ENCODE measurements at places on chromosomes 13 and 19. TPM values are rescaled to one million over a fixed set of nuclear protein-coding genes. Genes with fewer than 3 reads are reported as not detected.

DNA sequence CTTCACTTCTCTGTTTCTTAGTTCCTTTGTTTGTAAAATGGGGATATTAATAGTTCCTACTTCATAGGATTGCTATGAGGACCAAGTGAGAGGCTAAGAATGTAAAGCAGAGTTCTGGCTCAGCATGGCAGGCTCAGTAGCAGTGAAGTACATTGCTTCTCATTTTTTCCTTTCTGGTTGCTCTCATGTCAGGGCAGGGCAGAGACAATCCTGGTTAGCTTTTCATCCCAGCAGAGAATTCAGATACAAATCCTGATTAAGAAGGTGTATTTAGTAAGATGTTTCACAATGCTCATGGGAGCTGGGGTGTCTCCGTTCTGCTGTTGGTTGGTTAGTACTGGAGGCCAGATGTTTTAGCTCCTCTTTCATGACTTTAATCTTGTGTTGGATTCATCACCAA lies 42.9 kb downstream of the WASF3 start:
- DNase-seq: peak; percentile 75

- DNase-seq: no peak
Measured at GRCh38 chr13:100434010-100434763, 154.4 kb downstream of the GGACT start.

Gene KLHL1
- total RNA-seq: 0.36 TPM

GRCh38 chr13:64546371-64546770 lies 2683.8 kb downstream of the PCDH9 start:
- no peak for DNase-seq

- DNase-seq: no peak
Measured at GRCh38 chr19:32104153-32104849, 241.1 kb upstream of the ZNF507 start.

- no peak for DNase-seq
Measured at GRCh38 chr13:25827831-25828465, 223.9 kb downstream of the SHISA2 start.

DNA sequence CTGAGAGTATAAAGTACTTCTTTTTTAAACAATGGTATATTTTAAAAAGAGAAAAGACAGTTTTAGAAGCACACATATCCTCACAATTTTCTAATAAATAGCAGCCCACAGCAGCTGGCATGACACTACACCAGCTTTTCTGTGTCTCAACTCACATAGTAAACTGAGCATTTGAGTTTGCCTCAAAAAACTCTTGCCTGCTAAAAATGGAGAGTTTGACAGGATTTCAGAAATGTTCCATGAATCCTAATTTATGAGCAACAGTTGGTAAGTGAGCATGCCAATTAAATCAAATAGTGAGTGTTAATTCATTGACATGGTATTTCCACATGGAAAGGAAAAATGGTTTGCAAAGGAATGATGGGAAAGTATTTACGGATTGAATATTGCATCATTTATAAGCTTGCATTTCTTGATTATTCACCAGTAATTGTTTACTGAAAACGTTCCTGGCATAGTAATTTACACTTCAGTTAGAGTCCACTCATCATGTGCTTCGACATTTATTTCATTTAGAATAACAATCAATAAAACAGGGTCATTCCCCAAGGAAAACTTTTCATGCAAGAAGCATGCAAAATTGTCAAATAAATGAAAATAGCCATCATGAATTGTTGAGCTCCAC lies 323.0 kb downstream of the EFNB2 start:
- no peak for DNase-seq

DNA sequence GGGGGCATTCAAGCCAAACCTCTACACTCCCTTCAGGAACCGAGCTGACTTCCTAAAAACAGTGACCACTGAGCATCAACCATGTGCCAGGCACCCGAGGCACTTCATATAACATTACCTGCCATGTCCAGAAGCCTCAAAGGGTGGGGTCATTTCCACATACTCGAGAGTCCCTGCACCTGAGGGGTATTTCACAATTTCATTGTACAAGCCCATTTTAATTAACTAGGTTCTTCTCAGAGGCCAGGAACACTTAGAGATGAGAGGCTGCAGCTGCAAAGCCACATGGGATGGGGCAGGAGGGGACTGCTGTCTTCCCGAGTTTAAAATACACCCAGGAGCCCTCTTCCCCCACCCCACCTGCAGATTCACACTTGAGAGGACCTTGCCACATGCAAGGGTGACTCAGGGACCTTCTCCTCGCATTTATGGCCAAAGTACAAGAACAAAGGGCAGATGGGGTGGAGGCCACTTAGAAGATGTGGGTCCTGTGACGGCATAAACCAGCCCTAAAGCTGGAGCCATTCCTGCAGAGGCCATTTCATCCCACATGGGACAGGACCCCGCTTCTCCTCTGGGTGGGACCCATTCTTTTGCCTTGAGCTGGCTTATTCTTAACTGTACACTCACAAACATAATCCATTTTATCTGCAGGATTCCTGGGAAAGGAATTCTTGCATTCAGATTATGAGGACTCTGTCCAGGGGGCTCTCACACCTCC lies 43.9 kb downstream of the RAB20 start:
- DNase-seq: peak; percentile 40

Gene NCR1
- not detected for total RNA-seq

DNA sequence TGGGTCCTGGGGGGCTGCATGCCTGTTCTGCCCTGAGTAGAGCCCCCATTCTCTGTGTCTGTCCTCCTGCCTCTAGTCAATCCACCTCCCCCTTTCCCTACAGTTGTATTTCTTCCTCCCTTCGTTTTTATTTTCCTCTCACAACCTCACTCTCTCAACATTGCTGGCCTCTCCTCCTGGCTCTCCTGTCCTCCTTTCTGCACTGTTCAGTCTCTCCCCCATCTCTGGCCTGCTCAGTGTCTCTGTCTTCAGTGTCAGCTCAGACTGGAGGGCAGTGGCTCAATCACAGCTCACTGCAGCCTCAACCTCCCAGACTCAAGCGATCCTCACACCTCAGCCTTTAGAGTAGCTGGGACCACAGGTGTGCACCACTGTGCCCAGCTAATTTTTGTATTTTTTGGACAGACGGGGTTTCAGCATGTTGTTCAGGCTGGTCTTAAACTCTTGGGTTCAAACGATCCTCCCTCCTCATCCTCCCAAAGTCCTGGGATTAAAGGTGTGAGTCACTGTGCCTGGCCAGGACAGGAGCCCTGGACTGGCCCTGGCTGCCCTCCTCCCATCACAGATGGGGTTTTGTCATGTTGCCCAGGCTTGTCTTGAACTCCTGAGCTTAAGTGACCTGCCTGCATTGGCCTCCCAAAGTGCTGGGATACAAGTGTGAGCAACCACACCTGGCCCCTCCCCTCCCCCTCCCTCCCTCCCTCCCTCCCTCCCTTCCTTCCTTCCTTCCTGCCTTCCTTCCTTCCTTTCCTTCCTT lies 32.0 kb upstream of the IGFL1 start:
- no peak for DNase-seq

- DNase-seq: no peak
Measured at GRCh38 chr13:26378116-26378515, 124.2 kb downstream of the CDK8 start.

DNA sequence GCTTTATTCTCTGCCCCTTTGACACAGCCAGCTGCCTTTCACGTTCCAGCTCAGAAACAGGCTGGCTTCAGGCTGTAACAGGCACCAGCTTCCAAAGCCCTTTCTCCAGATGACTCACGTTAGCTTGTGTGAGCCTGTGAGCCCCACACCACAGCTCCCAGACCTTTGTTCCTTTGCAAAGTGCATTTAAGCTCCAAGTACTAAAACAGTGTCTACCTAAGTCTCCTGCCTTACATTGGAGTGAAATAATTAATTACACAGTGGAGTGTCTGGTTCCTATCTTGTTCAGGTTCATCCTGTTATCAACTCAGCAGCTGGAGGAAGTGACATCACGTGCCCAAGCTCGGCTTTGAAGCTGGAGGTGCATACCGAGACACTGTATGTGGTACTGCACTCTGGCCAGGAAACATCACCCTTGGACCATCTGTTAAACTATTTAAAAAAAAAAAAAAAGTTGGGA lies 475.8 kb downstream of the FOXO1 start:
- DNase-seq: peak; percentile 74

GRCh38 chr19:2449019-2449418 lies 7.7 kb downstream of the LMNB2 start:
- no peak for DNase-seq

GRCh38 chr19:55209693-55210472 lies 582 bp upstream of the PTPRH start:
- DNase-seq: no peak

DNA sequence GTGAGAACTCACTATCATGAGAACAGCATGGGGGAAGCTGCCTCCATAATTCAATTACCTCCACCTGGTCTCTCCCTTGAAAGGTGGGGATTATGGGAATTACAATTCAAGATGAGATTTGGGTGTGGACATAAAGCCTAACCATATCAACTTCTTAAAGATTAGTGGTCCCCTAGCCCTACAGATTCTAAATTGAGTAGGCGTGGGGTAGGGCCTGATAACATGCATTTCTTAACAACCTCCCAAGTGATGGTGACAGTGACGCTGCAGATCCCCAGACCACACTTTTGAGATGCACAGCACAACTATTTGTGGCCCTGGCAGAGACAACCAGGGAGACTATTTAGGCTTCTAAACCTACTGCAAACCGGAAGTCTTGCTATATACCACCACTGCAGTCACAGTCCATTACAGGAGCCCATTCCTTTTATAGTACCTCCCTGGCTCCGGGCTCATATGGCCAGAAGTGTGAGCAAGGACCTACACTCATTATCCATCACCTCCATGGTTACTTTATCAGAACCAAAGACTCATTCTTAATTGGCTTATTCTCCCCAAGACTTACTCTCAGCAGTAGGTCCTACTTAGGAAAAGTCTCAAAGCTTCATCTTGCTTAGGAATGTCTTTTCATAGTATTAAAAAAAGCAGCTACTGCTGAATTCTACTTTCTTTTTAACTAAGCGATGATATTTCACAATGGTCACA lies 2.1 kb upstream of the DPY19L3 start:
- DNase-seq: no peak

- DNase-seq: peak; percentile 98
Measured at GRCh38 chr19:11164879-11165406, 9.4 kb upstream of the SPC24 start.

Gene ZNF571
- 6.7 TPM for total RNA-seq

DNA sequence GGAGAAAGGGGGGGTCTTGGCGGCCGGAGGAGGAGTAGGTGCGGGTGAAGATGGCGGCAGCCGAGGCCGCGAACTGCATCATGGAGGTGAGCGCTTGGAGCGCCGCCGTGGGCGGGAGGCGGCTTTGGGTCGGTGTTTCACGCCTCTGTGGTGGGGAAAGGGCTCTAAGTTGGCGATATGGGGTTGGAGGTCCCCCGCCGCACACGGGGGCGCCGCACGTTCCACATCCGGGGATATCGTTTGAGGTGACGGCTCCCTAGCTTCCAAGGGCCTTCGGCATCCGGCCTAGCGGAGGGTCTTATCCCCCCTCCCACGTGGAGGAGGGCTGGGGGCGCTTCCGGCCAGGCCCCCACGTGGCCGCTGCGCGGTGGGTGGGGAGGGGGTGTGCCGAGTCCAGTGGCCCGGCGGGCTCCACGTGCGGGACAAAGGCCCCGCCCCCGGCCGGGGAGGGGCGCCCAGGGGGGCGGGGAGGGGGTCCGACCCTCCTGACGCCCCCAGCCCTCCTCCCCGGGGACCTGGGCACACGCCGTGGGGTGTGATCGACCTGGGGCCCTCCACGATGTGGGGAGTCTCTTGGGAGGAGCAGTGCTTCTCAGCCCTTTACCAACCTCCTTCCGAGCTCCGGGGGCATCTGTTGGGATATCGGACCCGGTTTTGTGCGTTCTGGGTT lies at the start of gene PRMT1:
PRMT1 (plus strand) TSS at position 41 of the 670 bp plus-strand sequence; CDS start at position 51, 10 bp downstream.
- no peak for DNase-seq

GRCh38 chr13:36515466-36515865 lies 83.2 kb downstream of the CCNA1 start:
- no peak for DNase-seq

- DNase-seq: peak; percentile 71
Measured at GRCh38 chr19:46221981-46222610, 7.4 kb upstream of the IGFL1 start.

DNA sequence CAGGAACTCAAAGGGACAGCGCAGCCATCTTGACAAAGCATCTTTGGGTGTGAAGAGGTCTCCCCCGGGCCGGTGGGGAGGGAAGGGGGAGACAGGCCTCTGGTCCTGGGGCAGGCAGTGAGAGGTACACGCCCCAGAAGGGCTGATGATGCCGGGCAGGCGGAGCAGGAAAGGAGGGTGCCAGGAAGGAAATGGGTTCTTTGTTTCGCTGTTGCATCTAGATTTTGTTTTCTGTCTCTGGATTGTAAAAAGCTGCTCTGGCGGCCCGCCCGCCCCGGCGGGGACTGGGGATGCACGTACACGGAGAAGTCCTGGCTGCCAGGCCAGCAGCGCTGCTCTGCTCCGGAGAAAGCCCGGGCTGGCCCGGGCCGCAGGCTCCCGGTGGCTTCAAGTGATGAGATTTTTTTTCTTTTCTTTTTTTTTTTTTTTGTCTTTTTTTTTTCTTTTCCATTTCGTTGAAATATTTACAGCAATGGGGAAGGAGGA lies 13.2 kb upstream of the ASF1B start:
- DNase-seq: peak; percentile 96

Gene WDR62
- 0.16 TPM for total RNA-seq

GRCh38 chr13:102286326-102286725 lies 115.5 kb downstream of the FGF14 start:
- DNase-seq: no peak

- no peak for DNase-seq
Measured at GRCh38 chr13:40126306-40127085, 471.0 kb downstream of the COG6 start.

Gene TEAD2
- total RNA-seq: 74.9 TPM

Gene GGACT
- 1.7 TPM for total RNA-seq

Gene POSTN
- total RNA-seq: 37.0 TPM

- no peak for DNase-seq
Measured at GRCh38 chr13:105035092-105035491, 1500.4 kb downstream of the EFNB2 start.

GRCh38 chr13:79011179-79011578 lies 352.2 kb upstream of the OBI1 start:
- no peak for DNase-seq

GRCh38 chr13:100667894-100668293 lies 6.7 kb downstream of the TMTC4 start:
- no peak for DNase-seq

GRCh38 chr13:29436721-29437280 lies 158.7 kb downstream of the SLC7A1 start:
- no peak for DNase-seq

DNA sequence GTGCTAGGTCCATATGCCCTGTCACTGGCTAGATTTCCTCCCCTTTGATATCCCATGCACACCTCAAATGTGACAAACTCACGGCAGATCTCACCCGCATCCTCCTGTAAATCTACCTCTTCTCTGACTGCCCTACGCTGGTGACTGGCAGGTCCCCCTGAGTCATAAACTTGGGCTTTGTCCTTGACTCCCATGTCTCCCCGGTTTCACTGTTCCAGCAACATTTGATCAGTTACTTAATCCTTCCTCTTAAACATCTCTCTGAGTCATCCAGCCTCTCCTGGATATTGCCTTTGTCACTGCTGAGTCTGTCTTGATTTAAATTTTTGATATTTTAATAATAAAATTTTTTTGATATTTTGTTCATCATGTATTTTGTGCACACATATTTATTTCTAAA lies 26.5 kb downstream of the FAM216B start:
- DNase-seq: no peak
